ENCODE measurements at places on chromosomes 11 and 22. TPM values are rescaled to one million over a fixed set of nuclear protein-coding genes. Genes with fewer than 3 reads are reported as not detected.

- H3K27ac ChIP-seq, result no peak overlapping the region
- H3K36me3 ChIP-seq, result no peaks in the 10 kb centered on the region
- peaks cover 2% of the 10 kb centered on the region for H3K4me1 ChIP-seq
- peaks cover 7% of the 10 kb centered on the region for H3K27me3 ChIP-seq
Measured at GRCh38 chr11:60974726-60975125, 3.2 kb downstream of the CD6 start.

DNA sequence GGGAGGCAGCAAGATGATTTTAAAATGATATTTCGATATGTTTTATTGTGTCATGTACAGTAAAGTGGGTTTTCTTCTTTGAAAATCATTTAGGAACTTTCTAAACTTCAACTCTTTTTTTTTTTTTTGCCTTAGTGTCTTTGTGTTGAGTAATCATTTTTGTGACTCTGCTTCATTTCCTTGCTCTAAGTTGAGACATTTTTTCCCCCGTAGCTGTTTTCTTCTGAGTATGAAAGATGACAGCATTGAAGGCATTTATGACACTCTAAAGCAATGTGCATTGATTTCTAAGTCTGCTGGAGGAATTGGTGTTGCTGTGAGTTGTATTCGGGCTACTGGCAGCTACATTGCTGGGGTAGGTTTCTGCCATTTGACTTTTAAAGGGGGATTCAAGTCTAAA is 23.5 kb downstream of the RRM1 start:
- DNase-seq, result no peak
- no peak overlapping the region for H3K27ac ChIP-seq
- no peaks in the 10 kb centered on the region for H3K27me3 ChIP-seq
- no peak overlapping the region for H3K4me3 ChIP-seq
- peaks cover 24% of the 10 kb centered on the region for H3K36me3 ChIP-seq

Gene HMOX1
- total RNA-seq, result 6.4 TPM

Gene FGF19
- total RNA-seq, result not detected

- no peaks in the 10 kb centered on the region for H3K27me3 ChIP-seq
- no peak overlapping the region for H3K27ac ChIP-seq
- H3K4me3 ChIP-seq, result no peak overlapping the region
- H3K4me1 ChIP-seq, result no peaks in the 10 kb centered on the region
Measured at GRCh38 chr11:23797624-23798419, 699.0 kb upstream of the LUZP2 start.

GRCh38 chr11:94183251-94183885 is 54.7 kb downstream of the PANX1 start:
- no peak overlapping the region for H3K4me3 ChIP-seq
- DNase-seq, result no peak
- no peaks in the 10 kb centered on the region for H3K27me3 ChIP-seq
- H3K36me3 ChIP-seq, result peaks cover 22% of the 10 kb centered on the region
